ENCODE measurements at places on chromosomes 12 and 14. TPM values are rescaled to one million over a fixed set of nuclear protein-coding genes. Genes with fewer than 3 reads are reported as not detected.

- no peak for DNase-seq
- no peaks in the 10 kb centered on the region for H3K36me3 ChIP-seq
- no peaks in the 10 kb centered on the region for H3K27me3 ChIP-seq
- H3K4me1 ChIP-seq = no peaks in the 10 kb centered on the region
Observed at GRCh38 chr12:18868717-18869116, 130.8 kb downstream of the CAPZA3 start.

DNA sequence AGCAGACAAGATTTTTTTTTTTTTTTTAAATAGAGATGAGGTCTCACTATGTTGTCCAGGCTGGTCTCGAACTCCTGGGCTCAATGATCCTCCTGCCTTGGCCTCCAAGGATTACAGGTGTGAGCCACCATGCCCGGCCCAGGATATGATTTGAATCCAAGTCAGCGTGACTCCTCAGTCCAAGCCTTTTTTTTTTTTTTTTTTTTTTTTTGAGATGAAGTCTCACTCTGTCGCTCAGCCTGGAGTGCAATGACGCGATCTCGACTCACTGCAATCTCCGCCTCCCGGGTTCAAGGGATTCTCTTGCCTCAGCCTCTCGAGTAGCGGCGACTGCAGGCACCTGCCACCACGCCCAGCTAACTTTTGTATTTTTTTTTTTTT, 6.9 kb downstream of the CABP1 start:
- peaks cover 17% of the 10 kb centered on the region for H3K4me1 ChIP-seq
- DNase-seq = peak; percentile 37
- no peaks in the 10 kb centered on the region for H3K36me3 ChIP-seq
- peaks cover 63% of the 10 kb centered on the region for H3K27me3 ChIP-seq
- H3K4me3 ChIP-seq = no peak overlapping the region

GRCh38 chr14:32827514-32827913, 111.2 kb upstream of the NPAS3 start:
- H3K4me3 ChIP-seq = no peak overlapping the region
- no peaks in the 10 kb centered on the region for H3K36me3 ChIP-seq
- no peak overlapping the region for H3K27ac ChIP-seq
- DNase-seq = no peak
- H3K4me1 ChIP-seq = no peaks in the 10 kb centered on the region

DNA sequence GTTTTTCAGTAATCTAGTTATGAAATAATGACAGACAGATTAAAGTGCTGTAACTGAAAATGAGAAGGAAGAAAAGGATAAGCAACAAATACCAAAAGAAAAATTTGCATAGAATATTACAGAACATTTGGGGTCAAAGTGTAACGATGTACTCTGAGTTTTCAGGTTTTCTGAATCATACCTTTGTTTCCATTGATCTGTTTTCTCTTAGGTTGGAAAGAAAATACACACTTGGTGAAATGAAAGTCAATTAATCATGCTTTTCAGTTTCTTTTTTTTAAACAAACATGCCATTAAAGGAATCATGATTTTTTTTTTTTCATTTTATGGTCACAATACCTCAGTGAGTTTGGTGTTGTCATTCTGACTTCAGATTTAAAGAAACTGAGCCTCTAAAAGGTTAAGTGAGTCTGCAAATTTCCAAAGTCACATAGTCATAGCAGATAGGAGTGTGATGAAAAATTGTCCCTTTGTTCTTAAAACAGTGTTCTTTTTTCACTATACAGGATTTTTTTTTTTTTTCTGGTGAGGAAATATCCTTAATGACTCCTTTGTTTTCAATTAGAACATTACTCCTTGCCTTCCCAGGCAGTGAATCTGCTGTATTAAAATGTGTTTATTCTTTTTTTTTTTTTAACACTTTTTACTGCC, 35.9 kb upstream of the PZP start:
- H3K4me1 ChIP-seq = peaks cover 16% of the 10 kb centered on the region
- H3K27me3 ChIP-seq = no peaks in the 10 kb centered on the region
- H3K27ac ChIP-seq = no peak overlapping the region
- no peak overlapping the region for H3K4me3 ChIP-seq

The SOX5 gene
- 7.6 TPM for total RNA-seq

The VCPKMT gene
- total RNA-seq = 9.2 TPM

The YBX3 gene
- total RNA-seq = 176 TPM

The SRRM4 gene
- not detected for total RNA-seq

All from spleen (tissue), 13 donors.